ENCODE measurements at places on chromosomes 5 and 9. TPM values are rescaled to one million over a fixed set of nuclear protein-coding genes. Genes with fewer than 3 reads are reported as not detected.

Gene SLC6A18
- not detected for total RNA-seq

Gene PCA3
- total RNA-seq, result not detected

Gene SLC36A2
- total RNA-seq, result not detected

Gene CCL27
- total RNA-seq, result not detected

Gene TARS1
- total RNA-seq, result 50.5 TPM

DNA sequence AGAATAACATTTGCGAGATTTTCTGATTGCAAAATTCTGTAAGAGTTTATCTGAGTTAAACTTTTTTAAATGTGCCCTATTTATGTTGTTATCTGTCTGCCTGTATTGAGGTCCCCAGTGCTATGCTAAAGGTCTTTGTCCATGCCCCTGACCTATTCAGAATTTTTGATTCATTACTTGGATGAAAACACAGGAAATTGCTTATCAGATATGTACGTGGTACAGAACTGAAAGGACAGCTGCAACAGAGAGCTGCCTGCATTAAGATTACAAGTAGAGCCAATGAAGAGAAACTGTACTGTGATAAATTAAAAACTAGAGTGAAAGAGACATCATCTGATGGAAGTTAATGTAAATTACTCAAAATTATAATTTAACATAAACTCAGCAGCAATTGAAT, 408.8 kb downstream of the ADGRV1 start:
- no peaks in the 10 kb centered on the region for H3K27me3 ChIP-seq
- H3K36me3 ChIP-seq, result no peaks in the 10 kb centered on the region
- no peak overlapping the region for H3K27ac ChIP-seq
- no peak for DNase-seq
- no peaks in the 10 kb centered on the region for H3K4me1 ChIP-seq

DNA sequence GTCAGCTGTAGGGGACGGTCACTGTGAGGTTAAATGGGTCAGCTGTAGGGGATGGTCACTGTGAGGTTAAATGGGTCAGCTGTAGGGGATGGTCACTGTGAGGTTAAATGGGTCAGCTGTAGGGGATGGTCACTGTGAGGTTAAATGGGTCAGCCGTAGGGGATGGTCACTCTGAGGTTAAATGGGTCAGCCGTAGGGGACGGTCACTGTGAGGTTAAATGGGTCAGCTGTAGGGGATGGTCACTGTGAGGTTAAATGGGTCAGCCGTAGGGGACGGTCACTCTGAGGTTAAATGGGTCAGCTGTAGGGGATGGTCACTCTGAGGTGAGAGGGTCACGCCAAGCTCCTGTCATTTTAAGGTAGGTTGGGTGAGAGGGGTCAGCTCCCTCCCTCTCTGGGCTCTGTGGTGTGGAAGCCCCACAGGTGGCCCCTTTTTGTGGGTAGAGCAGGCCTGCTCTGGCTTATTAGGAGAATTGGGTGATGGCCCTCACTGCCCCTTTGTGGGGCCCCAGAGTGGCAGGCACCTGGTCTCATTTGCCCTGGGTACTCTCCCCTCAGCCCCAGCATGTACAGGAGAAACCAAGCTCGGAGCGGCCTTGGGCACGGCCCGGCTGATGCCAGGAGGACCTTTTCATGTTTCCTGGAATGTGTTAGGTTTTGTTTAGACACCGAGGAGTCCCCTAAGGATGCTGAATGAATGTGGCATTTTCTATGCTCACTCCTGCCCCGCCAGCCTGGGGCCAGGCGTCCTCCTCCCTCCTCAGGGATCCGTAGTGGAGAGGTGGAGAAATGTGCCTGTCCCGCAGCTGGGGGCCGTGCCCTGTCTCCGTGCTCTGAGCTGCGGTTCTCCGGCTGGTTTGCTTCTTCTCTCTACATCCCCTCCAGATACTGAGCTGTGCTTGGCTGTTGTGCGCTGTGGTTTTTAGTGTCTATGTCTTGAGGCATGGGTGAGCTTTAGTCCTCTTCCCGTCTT, 31.4 kb downstream of the AHRR start:
- no peak overlapping the region for H3K4me3 ChIP-seq
- H3K36me3 ChIP-seq, result no peaks in the 10 kb centered on the region
- H3K27me3 ChIP-seq, result no peaks in the 10 kb centered on the region
- DNase-seq, result no peak

DNA sequence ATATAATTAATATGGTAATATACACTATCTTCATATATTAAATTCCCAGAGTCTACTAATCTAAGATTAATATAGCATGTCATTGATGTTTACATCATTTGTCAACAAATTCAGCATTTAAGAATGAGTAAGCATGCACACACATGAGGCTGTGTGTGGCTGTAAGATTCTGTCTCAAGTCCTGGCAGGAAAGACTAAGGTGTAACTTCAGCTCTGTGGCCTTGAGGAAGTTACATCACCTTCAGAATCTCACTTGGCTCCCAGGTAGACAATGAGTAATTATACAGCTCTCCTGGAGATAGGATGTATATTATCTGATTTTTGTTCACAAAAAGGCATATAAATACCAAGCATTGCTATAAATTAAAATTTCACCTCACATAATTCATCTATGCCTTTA, 119.4 kb upstream of the IQGAP2 start:
- DNase-seq, result no peak
- H3K4me3 ChIP-seq, result no peak overlapping the region
- no peak overlapping the region for H3K27ac ChIP-seq
- no peaks in the 10 kb centered on the region for H3K27me3 ChIP-seq
- H3K4me1 ChIP-seq, result no peaks in the 10 kb centered on the region

GRCh38 chr5:33888587-33888986, 3.2 kb downstream of the ADAMTS12 start:
- no peak overlapping the region for H3K4me3 ChIP-seq
- peaks cover 21% of the 10 kb centered on the region for H3K4me1 ChIP-seq
- H3K27ac ChIP-seq, result no peak overlapping the region
- no peak for DNase-seq
- H3K36me3 ChIP-seq, result no peaks in the 10 kb centered on the region

GRCh38 chr5:72252574-72253155, 67.4 kb downstream of the MRPS27 start:
- H3K4me3 ChIP-seq, result no peak overlapping the region
- H3K27me3 ChIP-seq, result no peaks in the 10 kb centered on the region
- no peak for DNase-seq
- H3K4me1 ChIP-seq, result peaks cover 27% of the 10 kb centered on the region

GRCh38 chr5:167294882-167295680, 996.4 kb upstream of the WWC1 start:
- H3K27ac ChIP-seq, result no peak overlapping the region
- H3K4me1 ChIP-seq, result no peaks in the 10 kb centered on the region
- DNase-seq, result no peak
- no peaks in the 10 kb centered on the region for H3K36me3 ChIP-seq
- H3K27me3 ChIP-seq, result no peaks in the 10 kb centered on the region

DNA sequence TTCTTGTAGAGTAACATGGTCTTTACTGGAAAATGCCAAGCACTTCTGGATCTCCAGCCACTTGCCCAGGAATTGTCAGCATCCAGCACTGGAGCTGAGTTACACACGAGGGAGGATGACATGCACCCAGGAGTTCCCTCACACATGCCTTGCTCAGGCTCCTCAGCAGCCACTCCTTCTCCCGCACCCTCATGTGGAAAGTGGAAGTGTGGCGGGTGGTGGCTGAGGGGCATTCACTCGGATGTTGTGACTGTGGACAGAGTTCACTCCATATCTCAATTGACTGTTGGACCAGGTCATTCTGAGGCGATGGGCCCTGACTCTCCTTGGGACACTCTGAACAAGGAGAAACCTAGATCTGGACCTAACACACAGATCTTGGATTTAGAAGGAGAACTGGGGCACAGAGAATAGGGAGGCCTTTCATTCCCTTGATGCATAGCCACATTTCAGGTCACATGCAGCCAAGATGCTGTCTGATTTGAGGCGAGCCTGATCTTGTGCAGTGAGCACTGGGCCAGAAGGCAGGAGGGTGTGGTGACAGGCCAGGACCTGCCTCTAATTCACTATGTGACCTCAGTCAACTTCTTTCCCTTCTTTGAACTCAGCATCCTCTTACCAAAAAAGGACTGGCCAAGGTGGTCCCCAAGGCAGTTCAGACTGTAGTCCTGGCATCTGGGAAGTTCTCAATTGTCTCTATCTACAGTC, 62.1 kb downstream of the CYSTM1 start:
- H3K4me3 ChIP-seq, result no peak overlapping the region
- peak overlapping the region; percentile 20 for H3K27ac ChIP-seq
- no peaks in the 10 kb centered on the region for H3K36me3 ChIP-seq
- DNase-seq, result no peak

GRCh38 chr5:2163940-2164490, 281.3 kb upstream of the IRX4 start:
- H3K4me3 ChIP-seq, result no peak overlapping the region
- no peaks in the 10 kb centered on the region for H3K4me1 ChIP-seq
- peaks cover 12% of the 10 kb centered on the region for H3K27me3 ChIP-seq
- DNase-seq, result peak; percentile 58

- no peak overlapping the region for H3K27ac ChIP-seq
- H3K4me3 ChIP-seq, result no peak overlapping the region
- H3K36me3 ChIP-seq, result no peaks in the 10 kb centered on the region
- no peaks in the 10 kb centered on the region for H3K27me3 ChIP-seq
- no peak for DNase-seq
These were observed 100.4 kb upstream of the TLE1 start for GRCh38 chr9:81789721-81790120.

DNA sequence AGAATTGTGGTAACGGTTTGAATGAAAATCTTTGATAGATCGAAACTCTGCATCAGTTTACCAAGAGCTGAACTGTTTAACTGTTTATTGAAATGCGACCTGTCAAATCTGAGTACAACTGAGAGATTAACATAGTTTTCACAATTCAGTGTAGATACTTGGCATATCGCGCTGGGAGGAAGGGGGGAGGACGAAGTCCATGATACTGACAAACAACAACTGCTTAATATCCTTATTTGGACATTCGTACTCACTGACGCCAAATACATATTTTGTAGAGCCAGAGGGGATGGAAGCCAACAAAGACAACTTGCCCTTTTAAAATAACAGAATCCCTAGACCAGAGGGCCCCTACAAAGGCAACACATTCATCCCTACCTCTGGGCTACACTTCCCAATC, 93.2 kb downstream of the GLIS3 start:
- DNase-seq, result no peak
- no peaks in the 10 kb centered on the region for H3K36me3 ChIP-seq
- peaks cover 9% of the 10 kb centered on the region for H3K4me1 ChIP-seq
- H3K27ac ChIP-seq, result peak overlapping the region; percentile 9
- no peaks in the 10 kb centered on the region for H3K27me3 ChIP-seq

- H3K36me3 ChIP-seq, result no peaks in the 10 kb centered on the region
- no peak for DNase-seq
- H3K4me1 ChIP-seq, result peaks cover 94% of the 10 kb centered on the region
- no peak overlapping the region for H3K4me3 ChIP-seq
These were observed 39.9 kb downstream of the ARHGAP26 start for GRCh38 chr5:142810081-142810480.

- peak; percentile 90 for DNase-seq
- peak within 1 kb of the TSS; percentile 42 for H3K4me3 ChIP-seq
- peaks cover 11% of the 10 kb centered on the region for H3K4me1 ChIP-seq
- no peaks in the 10 kb centered on the region for H3K27me3 ChIP-seq
- peak within 1 kb of the TSS; percentile 83 for H3K27ac ChIP-seq
These were observed at the start of gene PDGFRB for GRCh38 chr5:150155258-150156026. TSS of gene PDGFRB (minus strand) at chr5:150155845. CDS start at chr5:150137047, 18,798 bp downstream.

DNA sequence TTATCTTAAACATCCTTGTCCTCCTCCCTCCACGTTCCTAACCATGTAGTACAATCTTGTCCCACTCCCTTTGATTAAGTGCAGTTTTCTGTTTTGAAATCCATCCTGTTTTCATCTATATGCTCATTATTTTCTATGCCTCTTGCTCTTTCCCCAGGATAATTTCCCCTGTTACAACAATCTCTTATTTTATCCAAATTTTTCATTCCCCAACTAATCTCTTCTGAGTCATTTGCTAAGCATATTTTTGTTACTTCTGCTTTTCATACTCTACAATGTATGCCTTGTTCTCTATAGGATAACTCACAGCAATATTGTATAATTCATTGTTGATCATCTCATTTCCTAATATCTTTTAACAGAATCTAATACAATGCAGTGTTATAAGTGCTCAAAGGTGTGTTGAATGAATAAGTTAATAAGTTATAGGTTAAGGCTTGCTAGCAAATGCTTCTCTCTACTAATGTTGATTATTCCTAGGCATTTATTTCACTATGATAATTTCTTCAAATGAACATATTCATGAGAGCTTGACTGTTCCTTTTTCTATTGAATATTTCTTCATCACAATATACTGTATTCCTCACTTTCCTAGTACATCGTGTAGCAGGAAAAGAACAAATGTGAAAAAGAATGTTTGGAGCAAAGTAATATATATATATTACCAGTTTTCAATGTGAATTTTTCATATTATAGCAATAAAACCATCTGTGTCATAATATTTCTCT, 1.5 kb downstream of the OMD start:
- no peak overlapping the region for H3K4me3 ChIP-seq
- H3K36me3 ChIP-seq, result no peaks in the 10 kb centered on the region
- DNase-seq, result no peak
- H3K4me1 ChIP-seq, result no peaks in the 10 kb centered on the region
- no peak overlapping the region for H3K27ac ChIP-seq

- no peaks in the 10 kb centered on the region for H3K27me3 ChIP-seq
- no peak for DNase-seq
- no peak overlapping the region for H3K4me3 ChIP-seq
- H3K4me1 ChIP-seq, result no peaks in the 10 kb centered on the region
- no peaks in the 10 kb centered on the region for H3K36me3 ChIP-seq
These were observed 27.9 kb upstream of the ALDH1A1 start for GRCh38 chr9:72980600-72981265.

DNA sequence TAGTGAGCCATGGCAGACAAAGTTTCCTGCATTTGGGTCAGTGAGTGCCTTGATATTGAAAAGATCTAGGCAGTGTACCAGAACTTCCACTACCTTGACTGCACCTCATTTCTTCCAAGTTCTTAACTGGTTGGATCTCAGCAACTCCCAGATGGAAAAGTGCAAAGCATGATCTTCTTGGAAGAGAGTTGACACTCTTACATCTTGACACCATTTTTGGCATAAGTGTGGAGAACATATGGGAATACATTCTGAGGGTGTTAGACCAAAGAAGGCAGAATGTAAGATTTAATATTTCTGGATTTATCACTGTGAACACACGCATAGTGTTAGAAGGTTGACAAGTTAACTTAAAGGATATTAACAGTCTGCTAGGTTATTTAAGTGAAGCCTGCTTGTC, 555.1 kb upstream of the CTNND2 start:
- no peak overlapping the region for H3K27ac ChIP-seq
- H3K27me3 ChIP-seq, result no peaks in the 10 kb centered on the region
- no peaks in the 10 kb centered on the region for H3K36me3 ChIP-seq

GRCh38 chr9:26261503-26262330, 583.5 kb upstream of the TUSC1 start:
- H3K4me1 ChIP-seq, result no peaks in the 10 kb centered on the region
- no peak for DNase-seq
- H3K27ac ChIP-seq, result no peak overlapping the region

GRCh38 chr9:70160686-70161600, 97.8 kb upstream of the SMC5 start:
- no peak overlapping the region for H3K4me3 ChIP-seq
- no peaks in the 10 kb centered on the region for H3K36me3 ChIP-seq
- no peaks in the 10 kb centered on the region for H3K27me3 ChIP-seq
- H3K27ac ChIP-seq, result no peak overlapping the region

- H3K36me3 ChIP-seq, result no peaks in the 10 kb centered on the region
- H3K27ac ChIP-seq, result no peak overlapping the region
- H3K4me1 ChIP-seq, result no peaks in the 10 kb centered on the region
- H3K4me3 ChIP-seq, result no peak overlapping the region
These were observed 86.7 kb downstream of the GPR21 start for GRCh38 chr9:123120131-123120530.

Measured in spleen (tissue), 13 donors.